ENCODE measurements at places on chromosomes 5 and 9.

DNA sequence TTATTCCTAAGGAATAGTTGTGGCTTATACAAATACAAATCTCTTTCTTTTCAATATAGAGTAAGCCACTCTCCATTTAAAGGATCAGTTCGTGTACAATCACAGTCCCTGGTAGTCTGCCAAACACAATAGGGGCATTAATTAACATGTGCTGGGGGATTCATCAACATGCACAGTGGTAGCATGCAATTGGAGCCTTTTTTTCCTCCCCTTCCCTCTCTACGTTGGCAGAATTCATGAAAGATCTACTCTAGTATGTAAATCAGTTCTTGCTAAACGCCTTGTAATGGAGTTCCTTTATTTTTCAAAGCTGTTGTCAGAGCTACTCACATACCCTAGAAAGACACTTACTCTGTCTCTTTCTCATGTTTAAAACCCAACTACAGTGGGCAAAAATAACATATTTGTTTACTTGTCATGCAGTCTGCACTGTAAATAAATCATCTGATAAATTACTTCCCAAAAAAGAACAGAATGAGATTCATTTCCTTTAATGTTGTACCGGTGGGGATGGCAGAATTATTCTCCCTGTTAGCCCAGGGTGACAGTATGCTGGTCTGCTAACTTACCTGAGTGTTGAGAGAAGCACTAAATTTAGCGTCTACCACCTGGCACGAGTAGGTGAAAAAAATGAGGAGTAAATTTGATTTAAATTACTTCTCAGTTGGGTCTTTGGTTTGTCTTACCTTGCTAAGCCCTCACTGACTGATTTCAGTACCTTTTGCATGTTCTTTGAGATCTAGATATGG is 341.5 kb upstream of the CCNH start:
- DNase-seq, result peak; percentile 11

DNA sequence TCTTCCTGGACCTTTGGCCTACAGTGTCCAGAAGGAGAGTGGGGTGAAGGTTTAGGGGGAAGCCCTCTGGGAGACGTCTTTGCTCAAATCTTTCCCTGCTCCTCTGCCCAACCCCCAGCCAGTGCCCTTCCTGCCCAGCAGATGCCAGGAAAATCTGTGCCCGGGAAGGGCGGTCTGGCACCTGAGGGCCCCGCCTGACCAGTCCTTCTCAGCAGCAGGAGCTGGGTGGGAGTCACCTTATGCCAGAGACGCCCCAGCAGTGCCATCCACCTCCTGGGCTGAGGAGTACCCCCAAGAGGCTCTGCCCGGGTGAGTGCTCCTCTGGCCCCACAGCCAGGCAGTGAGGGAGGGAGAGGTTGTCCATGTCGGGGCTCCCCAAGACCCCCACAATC is 14.9 kb upstream of the CERCAM start:
- no peak for DNase-seq

- DNase-seq, result no peak
Observed at GRCh38 chr5:103452089-103452488, 110.5 kb downstream of the NUDT12 start.

DNA sequence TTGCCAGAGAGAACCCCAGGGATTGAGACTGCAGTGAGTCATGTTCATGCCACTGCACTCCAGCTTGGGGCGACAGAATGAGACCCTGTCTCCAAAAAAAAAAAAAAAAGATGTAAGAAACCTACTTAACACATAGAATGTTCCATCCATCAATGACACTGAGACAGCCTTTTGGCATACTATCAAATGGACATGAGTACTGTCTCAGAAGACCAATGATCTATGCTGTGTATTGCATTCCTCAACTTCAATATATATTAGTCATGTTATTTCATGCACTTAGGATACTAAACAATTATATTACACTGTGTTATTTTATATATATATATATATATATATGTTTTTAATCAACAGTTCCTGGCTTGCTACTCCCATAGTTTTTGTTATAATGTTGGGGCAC is 57.1 kb upstream of the ANKH start:
- no peak for DNase-seq

DNA sequence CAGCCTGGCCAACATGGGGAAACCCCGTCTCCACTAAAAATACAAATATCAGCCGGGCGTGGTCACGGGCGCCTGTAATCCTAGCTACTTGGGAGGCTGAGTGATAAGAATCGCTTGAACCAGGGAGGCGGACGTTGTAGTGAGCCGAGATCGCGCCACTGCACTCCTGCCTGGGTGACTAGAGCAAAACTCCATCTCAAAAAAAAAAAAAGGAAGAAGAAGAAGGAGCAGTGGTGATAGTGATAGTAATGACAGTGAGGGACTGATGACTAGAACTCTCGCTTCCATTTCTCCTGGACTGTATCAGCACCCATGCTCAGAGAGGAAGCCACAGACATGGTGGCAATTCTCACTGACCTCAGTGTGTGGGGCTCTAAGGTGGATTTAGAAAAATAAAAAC is 52.6 kb upstream of the CLINT1 start:
- no peak for DNase-seq

GRCh38 chr9:122099271-122099869 is 6.3 kb upstream of the TTLL11 start:
- peak; percentile 84 for DNase-seq

- DNase-seq, result no peak
Observed at GRCh38 chr5:65508978-65509377, 27.3 kb upstream of the ADAMTS6 start.

DNA sequence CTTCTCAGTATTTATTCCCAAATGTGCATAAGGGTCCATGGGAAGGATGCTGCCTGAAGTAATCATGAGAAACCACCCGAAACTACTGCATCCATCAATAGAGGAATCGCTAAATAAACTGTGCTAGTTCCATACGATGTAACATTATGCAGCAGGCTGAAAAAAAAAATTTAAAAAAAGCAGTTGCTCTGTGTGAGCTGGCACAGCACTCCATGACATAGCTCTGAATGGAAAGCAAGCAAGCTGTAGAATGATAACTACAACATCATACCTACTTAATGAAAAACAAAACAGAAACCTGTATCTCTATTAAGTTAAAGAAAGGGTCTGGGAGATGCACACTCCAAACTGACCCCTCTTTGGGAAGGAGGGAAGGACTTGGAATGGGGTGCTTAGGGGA is 49.3 kb downstream of the SHB start:
- DNase-seq, result no peak

DNA sequence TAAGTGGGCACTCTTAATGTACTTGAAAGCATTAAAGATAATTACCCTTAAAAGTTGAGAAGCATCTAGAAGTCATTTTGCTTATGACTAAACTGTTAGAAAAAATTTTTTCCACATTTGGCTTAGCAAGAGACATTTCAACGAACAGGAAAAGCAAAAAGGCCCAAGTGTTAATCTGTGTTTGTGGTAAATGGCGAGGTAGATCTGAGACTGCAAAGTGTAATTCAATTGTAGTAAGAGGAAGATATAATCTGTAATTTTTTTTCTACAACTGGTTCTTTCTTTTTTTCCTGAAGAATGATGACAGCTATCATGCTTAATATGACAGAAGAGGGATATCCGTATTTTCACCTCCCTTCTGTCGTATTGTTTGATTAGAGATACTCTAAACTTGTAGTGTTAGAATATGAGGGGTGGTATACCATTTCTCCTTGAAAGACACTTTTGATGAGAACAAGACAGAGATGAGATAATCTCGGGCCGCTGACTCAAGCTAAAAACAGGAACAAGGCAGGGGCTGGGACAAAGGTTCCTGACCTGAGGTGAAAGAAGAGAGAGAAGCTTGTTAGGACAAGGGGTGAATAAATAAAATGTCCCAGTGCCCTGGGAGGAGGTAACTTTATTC is 459.3 kb upstream of the ZNF608 start:
- DNase-seq, result no peak

DNA sequence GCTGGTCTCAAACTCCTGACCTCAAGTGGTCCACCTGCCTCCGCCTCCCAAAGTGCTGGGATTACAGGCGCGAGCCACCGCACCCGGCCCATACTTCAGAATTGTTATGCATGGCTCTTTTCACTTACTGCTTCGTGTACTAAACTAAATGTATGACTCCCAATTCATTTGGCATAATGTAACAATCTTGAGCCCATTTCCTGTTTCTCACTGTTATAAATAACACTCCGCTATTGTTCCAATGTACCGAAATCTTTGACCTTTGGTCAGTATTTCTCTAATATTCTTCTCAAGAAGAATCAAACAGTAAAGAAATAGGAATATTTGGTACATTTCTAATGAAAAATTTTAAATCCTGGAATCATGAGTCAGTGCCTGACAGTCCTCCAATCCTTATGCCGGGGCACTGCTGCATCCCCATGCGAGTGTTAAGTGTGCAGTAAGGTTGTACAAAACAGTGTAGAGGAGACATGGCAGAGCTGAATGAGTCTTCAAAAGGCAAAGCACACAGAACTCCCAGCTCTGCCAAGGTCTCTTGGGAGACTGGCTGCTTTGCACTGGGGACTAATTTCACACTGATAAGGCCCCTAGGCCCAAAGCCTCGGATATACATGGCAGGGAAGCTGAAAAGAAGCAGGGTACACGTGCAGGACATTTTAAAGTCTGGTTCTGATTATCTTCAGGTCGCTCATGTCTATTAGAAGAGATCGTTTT is 58.4 kb downstream of the HABP4 start:
- no peak for DNase-seq

DNA sequence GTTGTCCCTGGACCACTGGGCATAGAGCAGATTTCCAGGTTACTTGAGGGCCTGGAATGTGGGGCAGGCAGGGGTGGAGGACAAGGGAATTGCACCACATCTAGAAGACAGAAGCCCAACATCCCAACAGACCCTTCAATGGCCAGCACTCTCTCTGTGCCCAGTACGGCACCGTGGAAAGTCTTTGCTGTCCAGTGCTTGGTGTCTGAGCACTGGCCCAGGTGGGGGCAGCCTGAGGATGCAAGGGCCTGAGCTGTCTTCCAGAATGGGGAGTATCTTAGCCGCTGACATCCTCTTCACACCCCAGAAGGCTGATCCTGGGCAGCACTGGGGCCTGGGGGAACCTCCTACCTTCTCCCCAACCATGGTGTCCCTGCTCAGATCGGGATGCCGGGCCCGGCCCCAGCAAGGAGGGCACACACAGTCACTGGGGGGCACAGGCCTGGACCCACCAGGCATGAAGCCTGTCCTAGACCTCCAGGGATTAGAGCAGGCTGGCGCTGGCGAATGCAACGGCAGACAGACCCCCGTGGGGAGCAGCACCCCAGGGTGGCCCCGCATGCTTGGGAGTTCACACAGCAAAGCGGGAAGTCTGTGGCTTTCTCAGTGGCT is 40.6 kb upstream of the OLFM1 start:
- no peak for DNase-seq

- DNase-seq, result no peak
Observed at GRCh38 chr9:30597608-30598007, 1786.8 kb upstream of the ACO1 start.

DNA sequence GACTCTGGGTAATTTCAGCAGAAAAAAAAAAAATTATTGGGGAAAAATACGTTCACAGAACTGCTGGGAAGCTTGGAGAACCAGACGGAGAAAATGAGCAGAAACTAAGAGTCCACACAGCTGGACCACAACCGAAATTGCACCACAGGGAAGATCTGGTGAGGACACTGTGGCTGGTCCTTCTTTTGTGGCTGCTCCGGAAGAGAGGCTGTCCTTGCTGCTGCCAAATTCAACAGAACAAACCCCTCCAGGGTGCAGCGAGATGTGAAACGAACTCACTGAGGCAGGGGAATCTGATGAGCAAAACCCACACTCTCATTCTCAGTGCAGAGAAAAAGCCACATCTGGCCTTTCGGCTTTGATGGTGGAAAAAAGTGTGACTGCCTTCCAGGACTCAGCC is 200.0 kb downstream of the ACTL7B start:
- DNase-seq, result no peak

GRCh38 chr5:68431601-68432337 is 216.2 kb downstream of the PIK3R1 start:
- no peak for DNase-seq

DNA sequence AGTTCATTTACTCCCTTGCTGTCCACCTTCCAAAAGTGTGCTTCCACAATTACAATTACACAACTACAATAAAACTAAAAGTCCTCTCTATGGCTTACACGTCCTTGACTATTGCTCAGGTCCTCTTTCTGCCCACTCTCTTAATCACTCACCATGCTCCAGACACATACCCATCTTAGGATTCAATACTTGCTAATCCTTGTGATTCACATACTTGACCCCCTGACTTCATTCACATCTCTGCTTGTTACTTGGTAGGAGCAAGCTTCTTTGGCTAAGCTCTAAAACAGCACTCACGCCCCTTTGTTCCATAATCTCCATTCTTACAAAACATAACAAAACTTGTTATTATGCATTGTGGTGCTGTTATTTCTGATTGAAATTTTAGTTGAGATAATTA is 215.8 kb downstream of the EDIL3 start:
- DNase-seq, result no peak

DNA sequence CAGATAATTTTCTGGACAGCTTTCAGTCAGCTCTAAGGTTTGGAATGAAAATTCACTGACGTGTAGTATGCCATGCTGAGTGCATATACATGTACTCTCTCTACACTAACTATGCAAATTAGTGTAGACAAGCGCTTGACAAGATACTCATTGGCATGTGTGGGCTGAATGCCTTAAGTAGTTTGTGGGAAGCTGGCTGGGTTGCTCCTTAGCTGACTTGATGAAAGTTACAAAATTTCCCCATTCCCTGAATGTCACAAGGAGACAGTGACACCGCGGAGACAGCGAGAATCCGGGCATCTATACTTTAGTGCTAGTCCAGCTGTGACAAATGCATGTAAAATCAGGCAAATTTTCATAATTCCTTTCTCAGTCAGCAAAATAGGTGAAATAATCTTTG is 51.6 kb upstream of the C5orf46 start:
- no peak for DNase-seq

DNA sequence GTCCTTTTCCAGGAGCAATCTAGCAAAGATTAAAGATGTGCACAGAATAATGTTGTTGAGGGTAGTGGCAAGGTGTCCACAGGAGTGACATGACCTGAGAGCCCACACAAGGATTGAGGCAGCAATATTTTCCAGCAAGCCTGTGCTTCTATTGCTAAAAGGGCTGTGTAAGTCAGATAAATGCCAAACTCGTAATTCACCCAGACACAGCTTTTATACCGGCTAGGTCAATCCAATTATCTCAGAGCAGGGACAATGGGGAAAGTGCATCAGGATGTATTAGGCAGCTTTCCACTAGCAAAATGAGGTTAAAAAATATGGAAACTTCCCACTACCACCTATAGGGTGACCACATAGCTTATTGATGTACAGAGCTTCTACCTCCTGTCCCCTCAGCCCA is 34.8 kb upstream of the RAB3C start:
- DNase-seq, result no peak

Measured in neuronal stem cell (in vitro differentiated cells).